ENCODE measurements at places on chromosomes 3 and 15.

GRCh38 chr3:64099316-64099715 is 76.0 kb upstream of the PSMD6 start:
- no peak for DNase-seq

GRCh38 chr15:75307778-75308390 is 25.2 kb downstream of the GOLGA6D start:
- DNase-seq, result no peak

DNA sequence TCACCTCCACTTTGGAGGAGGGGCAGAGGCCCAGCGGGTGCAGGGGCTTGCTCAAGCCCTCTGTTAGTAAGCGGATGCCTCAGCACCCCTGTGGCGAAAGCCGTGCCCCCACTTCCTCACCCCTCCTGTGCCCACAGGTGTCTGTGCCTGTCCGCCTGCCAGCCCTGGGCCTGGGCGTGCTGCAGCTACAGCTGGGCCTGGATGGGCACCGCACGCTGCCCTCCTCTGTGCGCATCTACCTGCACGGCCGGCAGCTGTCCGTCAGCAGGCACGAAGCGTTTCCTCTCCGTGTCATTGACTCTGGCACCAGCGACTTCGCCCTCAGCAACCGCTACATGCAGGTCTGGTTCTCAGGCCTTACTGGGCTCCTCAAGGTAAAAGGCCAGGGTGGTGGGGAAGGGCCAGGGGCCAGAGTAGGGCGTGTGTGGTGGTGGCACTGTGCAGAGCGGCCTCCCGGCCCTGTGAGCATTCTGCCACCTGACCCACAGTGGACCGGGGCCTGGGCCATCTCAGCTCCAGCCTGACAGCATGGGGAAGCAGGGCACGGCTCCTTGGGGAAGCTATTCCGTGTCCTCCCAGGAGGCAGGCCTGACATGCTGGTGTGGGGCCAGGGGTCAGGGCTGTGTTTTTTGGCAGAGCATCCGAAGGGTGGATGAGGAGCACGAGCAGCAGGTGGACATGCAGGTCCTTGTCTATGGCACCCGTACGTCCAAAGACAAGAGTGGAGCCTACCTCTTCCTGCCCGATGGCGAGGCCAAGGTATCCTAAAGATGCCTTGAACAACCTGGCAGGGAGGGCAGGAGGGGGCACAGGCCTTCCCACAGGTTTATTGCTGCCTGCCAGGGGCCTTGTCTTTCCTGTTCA is 9.0 kb downstream of the MAN2A2 start:
- no peak for DNase-seq

DNA sequence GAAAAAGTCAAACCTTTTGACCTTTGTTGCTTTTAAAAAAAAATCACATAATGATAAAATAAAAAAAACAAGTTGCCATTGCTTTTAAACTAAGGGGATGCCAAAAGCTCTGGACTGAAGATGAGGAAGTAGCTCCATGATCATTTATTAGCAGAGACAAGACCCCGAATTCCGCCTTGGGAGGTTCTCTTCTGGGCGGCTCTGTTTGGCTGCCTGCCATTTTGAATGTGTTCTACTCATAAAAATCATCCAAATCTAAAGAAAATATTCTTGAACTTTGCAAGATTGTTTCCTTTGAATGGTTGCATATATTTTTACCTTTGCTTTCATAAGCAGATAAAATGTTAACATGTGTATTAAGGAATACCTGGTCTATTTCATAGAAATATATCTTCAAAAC is 63.8 kb downstream of the NCEH1 start:
- DNase-seq, result no peak

DNA sequence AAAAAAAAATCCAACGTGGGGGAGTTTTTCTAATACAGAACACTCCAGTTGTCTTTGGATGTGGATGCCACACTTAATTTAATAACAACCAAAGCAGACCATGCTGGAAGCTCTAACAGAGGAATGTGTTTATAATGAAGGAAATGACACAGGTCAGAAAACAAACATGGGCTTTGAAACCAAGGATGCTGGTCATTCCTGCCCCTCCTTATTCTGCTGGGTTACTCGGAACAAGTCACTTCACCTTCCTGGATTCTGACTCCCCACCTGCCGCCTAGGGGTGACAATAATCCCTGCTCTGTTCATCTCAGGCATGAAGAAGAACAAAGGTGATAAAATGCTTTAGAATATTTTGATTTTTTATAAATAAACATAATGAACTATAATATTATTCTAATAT is 240.9 kb upstream of the ADAMTS9 start:
- no peak for DNase-seq

GRCh38 chr3:128077202-128077624 is 25.0 kb downstream of the SEC61A1 start:
- DNase-seq, result no peak

- no peak for DNase-seq
Measured at GRCh38 chr3:165522386-165522785, 314.8 kb downstream of the BCHE start.

- DNase-seq, result no peak
Measured at GRCh38 chr15:70093481-70094319, 4.0 kb downstream of the TLE3 start.

GRCh38 chr3:11570789-11571495 is 72.8 kb downstream of the VGLL4 start:
- no peak for DNase-seq

- no peak for DNase-seq
Measured at GRCh38 chr15:39665629-39666250, 84.9 kb downstream of the THBS1 start.

DNA sequence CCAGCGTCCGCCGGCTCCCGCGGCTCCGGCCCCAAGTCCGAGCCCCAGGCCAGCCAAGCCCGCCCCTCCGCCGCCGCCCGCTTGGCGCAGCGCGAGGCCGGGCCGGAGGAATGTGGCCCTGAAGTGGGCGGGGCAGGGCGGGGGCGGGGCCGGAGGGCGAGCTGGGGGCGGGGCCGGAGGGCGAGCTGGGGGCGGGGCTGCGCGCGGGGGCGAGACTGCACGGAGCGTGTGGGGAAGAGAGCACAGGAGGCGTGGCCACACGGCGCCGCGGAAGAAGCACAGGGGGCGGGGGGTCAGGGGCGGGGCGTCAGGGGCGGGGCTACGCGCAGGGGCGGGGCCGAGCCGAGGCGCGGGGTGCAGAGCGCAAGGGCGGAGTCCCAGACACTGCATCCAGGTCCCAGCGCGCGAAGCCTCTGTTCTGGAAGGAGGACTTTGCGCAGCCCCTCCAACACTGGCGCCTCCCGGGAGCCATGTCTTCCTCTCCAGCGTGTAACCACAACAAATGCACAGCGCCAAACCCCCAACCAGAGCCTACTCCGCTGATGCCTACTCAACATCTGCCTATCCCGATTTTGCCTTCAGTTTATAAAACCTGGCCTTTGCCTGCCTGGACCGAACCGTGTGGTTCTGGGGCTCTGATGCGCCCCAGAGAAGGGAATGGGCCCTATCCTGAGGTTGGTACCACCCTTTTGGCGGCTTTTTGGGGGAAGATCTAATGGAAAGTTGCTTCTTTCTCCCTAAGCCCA is 105.5 kb downstream of the IQSEC1 start:
- no peak for DNase-seq

DNA sequence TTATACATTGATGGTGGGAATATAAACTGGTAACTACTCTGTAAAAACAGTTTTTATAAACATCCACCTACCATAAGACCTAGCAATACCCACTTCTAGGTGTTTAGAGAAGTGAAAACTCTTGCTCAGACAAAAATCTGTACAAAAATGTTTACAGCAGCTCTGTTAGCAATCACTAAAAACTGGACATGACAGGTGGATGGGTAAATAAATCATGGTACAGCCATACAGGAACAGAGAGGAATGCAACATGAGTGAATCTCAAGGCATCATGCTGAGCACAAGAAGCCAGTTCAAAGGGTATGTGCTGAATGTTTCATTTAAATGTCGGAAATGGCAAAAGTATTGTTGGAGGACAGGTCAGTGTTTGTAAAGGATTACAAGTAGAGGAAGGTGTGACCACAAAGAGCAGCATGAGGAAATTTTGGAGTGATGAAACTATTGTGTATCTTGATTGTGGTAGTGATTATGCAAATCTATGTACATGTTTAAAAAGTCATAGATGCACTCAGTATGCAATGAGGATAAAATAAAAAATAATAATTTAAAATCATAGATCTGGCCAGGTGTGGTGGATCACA is 2.8 kb upstream of the RNU5A-1 start:
- no peak for DNase-seq
